Endothelial cell of umbilical vein (primary cell): ENCODE measurements at places on chromosomes 2 and 18. TPM values are rescaled to one million over a fixed set of nuclear protein-coding genes. Genes with fewer than 3 reads are reported as not detected.

GRCh38 chr2:190023860-190024259, 38.7 kb downstream of the MSTN start:
- no peak overlapping the region for H3K27ac ChIP-seq
- DNase-seq, result peak; percentile 64
- no peaks in the 10 kb centered on the region for H3K36me3 ChIP-seq
- no peak overlapping the region for H3K4me3 ChIP-seq
- H3K27me3 ChIP-seq, result peaks cover 16% of the 10 kb centered on the region

ZNF2 gene
- polyA plus RNA-seq, result 2.1 and 2.2 TPM in 2 replicates

ANKRD30BL gene
- not detected in 2 replicates for polyA plus RNA-seq

GRCh38 chr2:170466632-170467031, 248.5 kb upstream of the SP5 start:
- H3K4me3 ChIP-seq, result no peak overlapping the region
- DNase-seq, result no peak
- no peak overlapping the region for H3K27ac ChIP-seq
- H3K4me1 ChIP-seq, result no peaks in the 10 kb centered on the region

DNA sequence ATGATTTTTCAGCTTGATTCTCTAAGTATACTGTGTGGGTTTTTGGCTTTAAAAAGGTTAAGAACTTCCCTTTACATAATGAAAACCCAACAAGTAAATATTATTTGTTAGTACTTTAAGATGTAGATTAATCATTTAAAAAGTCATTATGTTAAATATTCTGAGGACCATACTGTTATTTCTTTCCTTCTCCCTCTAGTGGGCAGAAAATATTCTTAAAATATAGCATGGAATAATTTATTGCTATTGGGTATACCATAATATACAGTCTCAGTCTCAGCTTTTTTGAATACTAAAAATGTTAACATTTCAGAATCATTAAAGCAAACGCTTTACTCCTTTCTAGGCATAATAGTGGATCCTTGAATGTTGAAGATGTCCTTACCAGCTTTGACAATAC, 28.1 kb downstream of the CAMKMT start:
- H3K27me3 ChIP-seq, result no peaks in the 10 kb centered on the region
- peak; percentile 4 for DNase-seq
- H3K4me1 ChIP-seq, result no peaks in the 10 kb centered on the region
- no peaks in the 10 kb centered on the region for H3K36me3 ChIP-seq
